Posterior cingulate gyrus (tissue), 11 donors: ENCODE measurements at places on chromosomes 5 and 9.

DNA sequence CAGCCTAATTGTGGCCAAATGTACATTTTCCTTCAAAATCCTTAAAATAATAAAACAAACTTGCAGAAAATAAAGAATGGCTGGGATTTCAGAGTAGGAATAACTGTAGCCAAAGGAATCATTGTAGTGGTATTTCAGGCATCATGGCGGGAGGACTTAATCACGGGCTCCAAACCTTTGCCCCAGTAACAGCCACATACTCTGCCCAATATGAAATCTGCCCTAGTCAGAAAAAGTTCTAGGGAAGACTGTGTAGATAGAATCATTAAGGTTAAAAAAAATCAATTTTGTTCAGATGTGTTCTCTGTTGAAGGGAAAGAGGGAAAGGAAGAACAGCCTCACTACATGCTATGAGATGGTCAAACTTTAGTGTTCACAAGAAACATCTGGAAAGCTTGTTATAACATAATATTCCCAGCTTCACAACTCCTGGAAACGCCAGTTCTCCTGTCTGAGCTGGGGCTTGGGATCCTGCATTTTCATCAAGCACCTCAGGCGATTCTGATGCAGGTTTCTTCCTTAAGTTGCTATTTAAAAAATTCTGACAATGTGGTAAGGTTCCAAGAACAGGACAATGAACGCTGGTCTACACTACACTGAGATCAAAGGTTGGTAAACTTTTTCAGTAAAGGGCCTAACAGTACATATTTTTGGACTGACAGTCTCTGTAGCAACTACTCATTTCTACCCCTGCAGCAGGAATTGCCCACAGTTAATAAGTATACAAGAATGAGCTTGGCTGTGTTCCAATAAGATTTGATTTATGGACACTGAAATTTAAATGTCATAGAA is 87.9 kb downstream of the CEMIP2 start:
- DNase-seq, result no peak

- no peak for DNase-seq
Measured at GRCh38 chr9:112615584-112616266, 102.2 kb downstream of the INIP start.

GRCh38 chr5:131684051-131684450 is 49.0 kb upstream of the RAPGEF6 start:
- DNase-seq, result no peak

- DNase-seq, result peak; percentile 64
Measured at GRCh38 chr9:137028263-137029057, 423 bp upstream of the ABCA2 start.

- no peak for DNase-seq
Measured at GRCh38 chr5:10330511-10331230, 22.8 kb upstream of the MARCHF6 start.

GRCh38 chr9:116096046-116096445 is 57.5 kb upstream of the PAPPA start:
- DNase-seq, result no peak
